NCI-H2171 (cell line): ENCODE measurements at places on chromosomes 3 and 15.

DNA sequence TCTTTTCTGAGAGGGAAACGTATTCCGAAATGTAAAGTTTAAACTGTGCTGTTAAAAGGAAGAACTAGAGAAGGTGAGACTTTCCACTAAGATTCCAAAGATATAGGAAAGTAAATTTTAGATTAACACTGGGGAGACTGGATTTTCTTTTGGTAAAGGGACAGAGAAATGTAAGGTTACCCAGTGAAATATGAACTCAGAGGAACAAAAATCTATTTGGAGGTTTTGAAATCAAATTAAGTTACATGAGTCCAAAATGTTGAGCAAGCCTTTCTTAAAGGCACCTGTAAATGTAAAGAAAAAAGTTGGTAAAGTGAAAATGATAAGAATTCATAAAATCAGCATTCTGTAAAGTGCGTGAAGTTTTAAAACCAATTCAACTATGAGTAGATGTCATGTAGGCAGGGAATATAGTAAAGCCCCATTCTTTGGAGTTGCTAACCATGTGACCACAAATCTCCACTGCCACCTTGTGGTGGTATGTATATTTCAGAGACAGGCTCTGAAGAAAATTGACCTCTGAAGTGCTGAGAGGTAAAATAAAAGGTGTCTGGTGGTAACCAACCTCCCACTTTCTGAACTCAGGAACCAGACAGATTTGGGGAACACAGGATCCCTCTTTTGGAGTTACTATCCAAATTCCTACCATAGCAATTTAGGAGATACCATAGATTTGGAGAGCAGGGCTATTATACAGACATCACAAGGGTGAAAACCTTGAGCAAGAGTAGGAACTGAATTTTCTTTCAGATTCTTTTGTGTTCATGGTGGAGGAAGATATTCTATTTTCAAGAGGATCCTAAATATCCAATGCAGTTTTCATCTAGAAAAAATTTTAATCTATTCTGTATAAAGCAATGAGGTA, 215.3 kb downstream of the ROBO2 start:
- DNase-seq = peak; percentile 4

DNA sequence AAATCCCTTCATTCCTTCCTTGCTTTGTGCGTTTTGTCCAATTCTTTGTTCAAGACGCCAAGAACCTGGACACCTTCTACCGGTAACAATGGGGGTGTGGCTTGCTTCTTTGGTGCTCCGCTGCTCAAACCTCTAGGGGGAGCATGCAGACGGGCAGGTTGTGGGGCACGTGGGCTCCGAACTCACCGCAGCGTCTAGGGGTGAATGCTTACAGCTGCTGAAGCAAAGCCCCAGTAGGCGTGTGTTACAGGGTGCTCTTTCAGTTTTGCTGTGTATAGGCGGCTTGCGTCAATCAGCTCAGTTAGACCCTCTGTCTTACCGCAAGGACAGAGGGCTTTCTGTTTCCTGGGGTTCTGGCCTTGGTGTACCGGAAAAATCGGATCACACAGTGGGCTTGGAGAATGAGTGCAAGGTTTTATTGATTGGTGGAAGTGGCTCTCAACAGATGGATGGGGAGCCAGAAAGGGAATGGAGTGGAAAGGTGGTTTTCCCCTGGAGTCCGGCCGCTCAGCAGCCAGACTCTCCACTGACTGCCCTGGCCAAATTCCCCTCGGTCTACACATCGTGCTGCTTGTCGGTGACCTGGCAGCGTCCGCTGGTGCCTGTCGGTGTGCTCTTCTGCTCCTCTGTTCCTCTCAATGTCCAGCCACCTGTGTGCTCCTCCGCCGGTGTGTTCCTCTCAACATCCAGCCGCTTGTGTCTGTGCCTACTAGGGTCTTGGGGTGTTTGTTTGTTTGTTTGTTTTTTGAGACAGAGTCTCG, 1.2 kb upstream of the LRRC34 start:
- peak; percentile 1 for DNase-seq

DNA sequence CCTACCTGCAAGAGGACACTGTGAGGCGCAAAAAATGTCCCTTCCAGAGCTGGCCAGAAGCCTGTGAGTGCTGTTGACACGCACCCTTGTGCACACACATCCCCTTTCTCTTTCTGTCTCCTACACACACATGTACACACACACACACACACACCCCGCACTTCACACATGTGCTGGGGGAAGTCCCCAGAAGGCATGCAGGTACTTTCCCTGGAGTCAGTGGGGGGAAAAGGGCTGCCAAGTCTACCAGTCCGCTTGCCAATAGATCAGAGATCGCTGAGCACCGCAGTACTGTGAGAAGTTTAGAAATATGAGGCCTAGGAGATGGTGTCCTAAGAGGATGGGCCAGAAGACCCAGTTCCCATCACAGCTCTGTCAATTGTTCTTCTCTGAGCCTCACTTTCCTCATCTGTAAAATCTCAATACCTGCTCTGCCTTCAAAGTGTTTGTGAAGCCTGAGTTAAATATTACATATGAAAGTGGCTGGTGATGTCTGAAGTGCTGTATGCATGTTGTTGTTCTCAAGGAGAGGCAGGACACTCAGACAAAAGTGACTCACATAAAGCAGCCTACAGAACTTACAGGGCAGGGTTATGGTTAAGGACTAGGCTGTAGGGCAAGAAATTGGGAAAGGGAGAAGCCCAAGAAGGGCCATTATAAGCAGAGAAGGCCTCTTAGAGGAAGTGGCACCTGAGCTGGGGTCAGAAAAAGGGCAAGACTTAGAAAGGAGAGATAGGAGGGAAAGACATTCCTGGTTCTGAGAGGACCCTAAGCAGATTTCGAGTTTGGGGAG, 6.8 kb downstream of the IL17RE start:
- no peak for DNase-seq

- no peak for DNase-seq
These were observed 49.5 kb upstream of the SELENOK start for GRCh38 chr3:53941184-53941583.

GRCh38 chr3:43169987-43170386, 64.1 kb upstream of the POMGNT2 start:
- no peak for DNase-seq

DNA sequence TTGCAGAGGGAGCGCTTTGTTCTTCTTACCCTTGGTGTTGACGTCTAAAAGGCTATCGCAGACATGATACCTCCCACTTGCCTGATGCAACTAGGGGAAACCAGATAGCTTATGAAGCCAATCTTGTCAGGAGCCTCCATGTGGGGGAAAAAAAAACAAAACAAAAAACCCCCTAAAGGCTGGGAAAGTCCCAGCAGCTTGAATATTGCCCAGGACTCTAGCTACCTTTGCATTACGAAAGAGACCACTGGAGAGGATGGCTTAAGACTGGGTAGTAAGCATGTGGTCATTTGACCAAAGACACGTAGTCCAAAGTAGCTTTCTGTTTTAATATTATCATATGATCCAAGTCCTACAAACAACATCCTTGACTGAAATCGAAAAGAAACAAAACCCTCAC, 120.7 kb upstream of the WNT5A start:
- no peak for DNase-seq

GRCh38 chr3:178671791-178672190, 135.6 kb downstream of the KCNMB2 start:
- DNase-seq = no peak
